ENCODE measurements at places on chromosomes 12 and 14.

GRCh38 chr12:47323802-47324201 lies 244.0 kb upstream of the AMIGO2 start:
- no peak for DNase-seq

DNA sequence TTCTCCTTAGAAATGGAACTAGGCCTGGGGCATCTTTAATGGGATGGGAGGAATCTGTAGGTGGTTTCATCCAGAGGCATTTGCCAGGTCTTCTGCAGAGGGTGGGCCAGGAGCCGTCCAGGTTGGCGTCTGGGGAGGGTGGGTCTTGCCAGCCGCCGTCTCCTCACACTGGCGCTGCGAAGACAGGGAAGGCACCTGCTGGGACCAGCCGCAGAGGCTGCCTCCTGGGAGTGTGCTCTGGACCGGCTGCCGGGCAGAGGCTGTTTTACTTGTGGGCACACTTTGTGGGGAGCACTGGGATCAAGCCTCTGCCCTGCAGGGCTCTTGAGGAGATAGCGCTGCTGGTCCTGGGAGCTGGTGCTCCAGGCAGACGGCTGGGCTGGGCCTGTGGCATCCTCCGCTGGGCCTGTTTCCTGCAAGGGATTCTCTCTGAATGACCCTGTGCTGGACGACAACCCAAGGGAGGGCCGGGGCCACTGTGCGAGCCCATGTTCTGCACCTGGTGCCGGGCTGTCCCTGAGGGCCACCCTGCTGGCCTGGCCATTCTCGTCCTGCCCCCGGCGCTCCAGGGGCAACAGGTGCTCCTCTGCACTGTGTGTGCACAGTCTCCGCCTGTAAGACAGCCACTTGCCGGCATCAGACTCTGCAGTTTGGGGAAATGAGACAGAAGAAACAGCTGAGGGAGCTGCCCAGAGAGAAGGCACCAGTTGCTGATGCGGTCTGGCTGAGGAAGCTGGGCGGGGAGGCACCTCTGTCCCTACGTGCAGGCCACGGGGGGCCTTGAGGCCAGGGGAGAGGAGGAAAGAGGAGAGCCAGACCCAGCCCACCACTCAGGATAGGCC lies 10.0 kb upstream of the TEX22 start:
- DNase-seq = no peak

GRCh38 chr12:127383281-127383680 lies 883.7 kb upstream of the TMEM132C start:
- no peak for DNase-seq

DNA sequence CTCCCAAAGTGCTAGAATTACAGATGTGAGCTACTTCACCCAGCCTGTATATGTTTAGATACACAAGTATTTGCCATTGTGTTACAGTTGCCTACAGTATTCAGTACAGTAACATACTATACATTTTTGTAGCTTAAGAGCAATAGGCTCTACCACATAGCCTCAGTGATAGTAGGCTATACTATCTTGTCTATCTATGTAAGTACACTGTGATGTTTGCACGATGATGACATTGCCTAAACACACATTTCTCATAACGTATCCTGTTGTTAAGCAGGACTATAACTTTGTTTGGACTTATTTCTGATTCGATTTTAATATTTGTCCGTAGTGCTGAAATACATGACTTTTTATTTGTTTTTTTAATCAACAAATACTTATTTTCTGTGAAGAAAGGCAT lies 129.2 kb downstream of the PCNX1 start:
- DNase-seq = no peak

DNA sequence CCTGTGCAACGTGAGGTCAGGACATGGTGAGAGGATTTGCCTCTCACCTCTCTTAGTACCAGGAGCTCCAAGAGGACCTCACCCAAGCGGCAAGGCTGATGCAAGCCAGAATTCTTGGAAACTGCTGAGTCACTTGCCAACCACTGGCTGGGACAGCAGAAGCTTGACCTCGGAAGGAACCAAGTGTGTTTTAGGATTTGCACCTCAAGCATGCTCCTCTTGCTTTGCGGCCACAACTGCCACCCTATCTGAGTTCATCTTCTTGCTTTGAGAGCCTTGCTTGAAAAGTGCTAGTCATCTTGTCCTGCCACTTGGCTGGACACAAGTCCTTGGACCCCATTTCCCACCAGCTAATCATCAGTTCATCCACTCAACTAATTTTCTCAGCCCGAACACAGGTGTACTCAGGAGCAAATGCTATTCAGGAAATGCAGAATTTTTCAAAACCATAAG lies 195.8 kb downstream of the SLC25A21 start:
- DNase-seq = no peak

DNA sequence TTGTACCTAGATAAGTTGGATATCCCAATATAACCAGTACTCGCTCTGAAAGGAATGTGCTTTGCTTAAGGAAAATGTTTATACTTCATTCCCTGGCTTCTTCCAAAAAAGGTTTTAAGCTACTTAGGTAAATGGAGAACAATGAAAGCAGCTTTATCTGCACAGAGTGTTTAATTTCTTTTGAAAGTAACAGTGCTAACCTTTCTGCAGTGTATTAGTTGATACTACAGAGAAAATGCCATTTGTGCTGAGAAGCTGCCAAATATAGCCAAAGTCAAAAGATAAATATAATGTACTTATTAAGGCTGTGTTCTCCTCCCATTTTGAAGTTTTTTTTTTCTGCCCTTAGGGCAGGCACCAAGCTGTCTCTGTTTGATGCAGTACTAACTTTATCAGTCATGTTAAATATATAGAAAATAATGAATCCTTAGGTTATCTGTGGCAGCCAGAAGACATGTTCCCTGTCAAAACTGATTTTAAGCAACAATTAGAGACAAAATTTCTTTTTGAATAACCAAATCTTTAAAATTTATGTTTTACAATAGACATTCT lies 145.4 kb upstream of the KITLG start:
- no peak for DNase-seq

- no peak for DNase-seq
Observed at GRCh38 chr12:89856431-89856830, 147.8 kb upstream of the ATP2B1 start.

GRCh38 chr12:119870457-119870856 lies 6.7 kb downstream of the CIT start:
- no peak for DNase-seq

DNA sequence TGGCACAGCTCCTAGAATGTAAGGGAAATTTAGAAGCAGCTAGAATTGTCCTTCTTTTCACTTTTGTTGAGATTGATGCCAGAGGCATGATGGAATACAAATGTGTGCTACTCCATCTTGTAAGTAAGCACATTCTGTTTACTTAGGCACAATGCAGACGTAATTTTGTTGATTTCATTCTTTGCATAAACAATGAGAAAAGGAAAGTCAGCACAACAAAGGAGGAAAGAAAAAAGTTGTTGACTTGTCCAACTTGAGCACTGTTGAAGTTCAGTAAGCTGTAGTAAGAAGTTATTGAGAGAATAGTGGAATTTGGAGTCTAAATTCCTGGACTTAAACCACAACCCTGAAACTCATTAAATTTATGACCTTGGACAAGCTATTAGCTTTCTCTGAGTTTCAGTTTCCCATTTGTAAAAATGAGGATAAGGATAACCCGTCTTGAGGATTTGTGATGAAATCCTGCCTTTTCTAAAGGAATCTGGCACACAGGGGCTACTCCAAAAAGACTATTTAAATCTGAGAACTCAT lies 19.4 kb upstream of the CNTN1 start:
- DNase-seq = no peak

GRCh38 chr14:75479770-75480600 lies 42.3 kb upstream of the BATF start:
- DNase-seq = peak; percentile 66

DNA sequence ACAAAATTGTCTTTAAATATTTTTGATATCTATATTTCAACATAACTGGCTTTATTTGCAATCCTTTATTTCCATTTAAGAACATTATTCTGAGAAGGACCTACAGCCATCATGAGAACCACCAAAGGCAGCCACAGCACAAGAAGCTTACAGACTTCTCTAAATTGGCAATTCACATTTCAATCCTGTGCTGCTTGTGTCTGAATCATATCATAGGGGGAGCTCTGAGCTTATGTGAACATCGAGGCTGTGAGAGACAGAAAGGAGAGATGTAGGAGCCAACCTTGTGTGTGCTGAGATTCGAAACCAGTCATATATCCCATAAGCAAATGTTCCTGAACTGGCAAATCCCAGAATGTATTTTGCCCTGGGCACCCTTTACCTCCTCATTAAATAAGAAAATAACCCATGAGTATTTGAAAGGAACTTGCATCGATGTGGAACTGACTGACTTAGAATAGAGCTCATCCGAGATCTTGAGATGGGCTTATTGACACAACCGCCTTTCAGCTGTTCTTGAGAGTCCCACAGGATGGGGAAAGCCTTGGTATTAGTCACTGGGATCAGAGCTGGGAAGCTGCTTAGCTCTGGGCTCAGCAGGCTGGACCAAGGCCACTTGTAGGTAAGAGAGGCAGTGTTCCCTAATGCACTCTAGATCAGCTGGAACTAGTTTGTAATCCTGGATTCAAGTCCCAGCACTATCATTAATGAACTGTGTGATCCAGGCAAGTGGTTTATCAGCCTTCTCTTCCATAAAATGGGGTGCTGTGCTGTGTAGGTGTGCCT lies 329.8 kb downstream of the CACNA1C start:
- no peak for DNase-seq

- DNase-seq = peak; percentile 48
Observed at GRCh38 chr12:52506858-52507715, 13.1 kb downstream of the KRT5 start.

DNA sequence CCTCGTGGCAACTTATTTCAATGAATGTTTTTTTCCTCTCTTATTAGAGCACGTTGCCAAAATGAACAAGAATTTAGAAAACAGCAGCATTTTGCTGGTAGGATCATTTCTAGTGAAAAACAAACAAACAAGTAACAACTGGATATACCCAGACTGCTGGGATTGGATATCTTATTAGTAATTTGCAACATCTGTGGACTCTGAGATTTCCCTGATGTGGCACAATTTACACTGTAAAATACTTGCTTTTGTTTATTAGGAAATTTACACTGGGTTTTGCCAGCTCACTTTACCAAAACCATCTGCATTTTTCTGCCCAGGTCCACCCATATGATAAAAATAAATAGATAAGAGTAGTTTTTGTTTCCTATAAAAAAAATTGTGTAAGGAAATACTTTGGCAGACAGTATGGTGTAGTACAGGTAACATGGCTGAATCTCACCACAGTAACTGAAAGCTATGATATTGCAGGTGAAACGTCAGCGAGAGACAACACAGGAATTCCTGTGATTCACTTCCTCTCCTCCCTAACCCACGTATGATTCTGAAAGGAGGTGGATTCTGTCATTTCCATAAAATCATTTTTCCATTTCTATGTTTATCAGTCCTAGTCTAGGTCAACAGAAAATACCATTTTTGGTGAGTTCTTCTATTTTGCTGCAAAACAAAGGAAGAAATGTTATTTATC lies 176.2 kb upstream of the NOVA1 start:
- DNase-seq = no peak

- no peak for DNase-seq
Observed at GRCh38 chr12:107484230-107484629, 201.4 kb upstream of the PWP1 start.

DNA sequence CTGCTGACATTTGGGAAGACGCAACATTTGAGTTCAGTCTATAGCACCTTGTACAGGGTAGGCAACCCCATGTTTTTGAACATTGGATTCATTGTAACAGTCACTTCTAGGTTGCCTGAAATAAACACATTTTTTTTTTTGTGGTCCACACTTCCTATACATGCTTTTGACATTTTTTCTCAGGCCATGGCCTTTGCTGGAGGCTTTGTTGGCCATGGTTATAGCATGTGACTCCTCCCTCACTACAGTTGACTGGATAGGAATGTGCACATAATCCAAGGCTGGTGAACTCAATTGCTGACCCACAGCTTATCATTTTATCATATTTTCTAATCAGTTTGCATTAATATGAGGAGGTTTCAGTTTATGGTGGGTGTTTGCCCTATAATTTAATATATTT lies 60.6 kb downstream of the TMEM117 start:
- no peak for DNase-seq

DNA sequence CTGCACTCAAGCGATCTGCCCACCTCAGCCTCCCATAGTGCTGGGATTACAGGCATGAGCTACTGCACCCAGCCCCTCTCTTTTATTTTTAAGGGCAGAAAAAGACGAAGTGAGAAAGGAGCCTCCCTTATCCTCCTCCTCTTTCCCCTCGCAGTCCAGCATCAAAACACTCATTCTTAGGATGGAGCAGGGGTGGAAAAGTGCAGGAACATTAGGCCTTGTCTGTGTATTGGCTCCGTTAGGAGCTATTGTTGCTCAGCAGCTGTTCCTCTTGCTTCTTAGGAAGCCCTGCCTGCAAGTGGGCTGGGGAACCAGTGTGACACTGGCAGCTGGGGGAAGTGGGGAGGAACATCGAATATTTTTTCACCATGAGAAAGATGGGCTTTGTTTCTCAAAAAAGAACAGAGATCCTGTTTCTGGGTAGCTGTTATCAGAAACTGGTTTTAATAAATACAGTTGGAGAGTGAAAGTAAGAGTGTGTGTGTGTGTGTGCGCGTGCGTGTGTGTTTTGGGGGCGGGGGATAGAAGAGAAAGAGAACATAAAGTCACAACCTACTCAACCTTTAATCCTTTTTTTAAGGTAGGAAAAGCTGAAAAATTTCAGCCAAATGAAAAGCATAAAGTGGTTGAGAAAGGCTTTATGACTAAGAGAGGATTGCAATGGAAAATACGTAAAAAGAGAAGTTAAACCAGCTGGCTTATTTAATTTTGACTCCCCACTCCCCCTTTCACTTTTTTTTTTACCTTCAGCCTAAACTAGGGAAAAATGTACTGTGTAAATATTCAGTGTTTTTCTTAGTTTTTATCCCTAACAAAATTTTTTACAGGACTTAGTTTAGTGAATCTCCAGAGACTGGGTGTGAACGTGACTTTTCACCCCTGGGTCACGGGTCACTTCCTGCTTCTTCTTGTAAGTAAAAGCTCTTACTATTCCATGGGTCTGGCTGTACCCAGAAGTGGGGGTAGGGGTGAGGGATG lies 197.2 kb upstream of the PLEKHG7 start:
- DNase-seq = no peak

GRCh38 chr14:54206516-54206915 lies 190.3 kb upstream of the CDKN3 start:
- no peak for DNase-seq

GRCh38 chr12:47730341-47730744 lies 5.1 kb upstream of the ENDOU start:
- DNase-seq = no peak

- DNase-seq = no peak
Observed at GRCh38 chr12:50215033-50215432, 47.9 kb upstream of the CERS5 start.

DNA sequence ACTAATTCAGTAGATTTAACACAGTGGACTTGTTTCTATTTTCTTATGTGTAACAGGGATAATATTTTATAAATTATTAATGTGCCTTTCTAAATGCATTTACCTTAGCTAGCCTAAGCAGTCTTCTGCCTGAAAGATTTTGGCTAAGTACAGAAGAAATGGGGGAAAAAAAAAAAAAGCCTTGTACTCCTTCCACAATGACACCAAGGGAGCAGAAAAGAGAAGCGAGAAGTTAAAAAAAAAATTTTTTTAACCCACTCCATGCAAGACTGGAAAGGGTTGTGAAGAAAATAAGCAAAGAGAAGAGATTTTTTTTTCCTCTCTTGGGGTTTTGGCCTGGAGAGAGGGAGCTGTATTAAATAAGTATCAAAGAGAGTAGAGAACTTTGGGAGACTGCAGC lies 28.7 kb downstream of the NELL2 start:
- DNase-seq = no peak

GRCh38 chr12:96980991-96981414 lies 73.9 kb downstream of the NEDD1 start:
- DNase-seq = peak; percentile 6

GRCh38 chr14:33950320-33951182 lies at the start of gene EGLN3:
Gene EGLN3 (minus strand): TSS chr14:33951074. CDS start chr14:33950752, 322 bp downstream.
- DNase-seq = peak; percentile 75
